CD4-positive, alpha-beta T cell treated with Interleukin-6 at 100 ng/mL for 8 hours (primary cell): ENCODE measurements at places on chromosomes 4 and X.

DNA sequence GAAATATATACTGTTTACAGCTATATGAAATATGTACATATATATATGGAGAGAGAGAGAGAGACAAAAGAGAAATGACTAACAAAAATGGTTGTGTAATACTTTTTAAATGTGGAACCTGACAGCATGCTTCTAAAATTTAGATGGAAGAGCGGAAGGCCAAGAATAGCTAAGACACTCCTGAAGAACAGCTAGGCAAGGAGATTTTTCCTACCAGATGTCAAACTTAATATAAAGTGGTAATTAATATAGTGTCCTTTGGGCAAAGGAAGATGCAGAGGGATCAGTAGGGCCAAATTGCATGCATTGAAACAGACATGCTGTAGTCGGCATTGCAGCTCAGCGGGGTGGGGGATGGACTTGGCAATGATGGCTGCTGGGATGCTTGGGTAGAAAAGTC, 45.2 kb downstream of the ADD1 start:
- DNase-seq, result no peak

GRCh38 chr4:145842224-145842887, 96.3 kb downstream of the ZNF827 start:
- no peak for DNase-seq

DNA sequence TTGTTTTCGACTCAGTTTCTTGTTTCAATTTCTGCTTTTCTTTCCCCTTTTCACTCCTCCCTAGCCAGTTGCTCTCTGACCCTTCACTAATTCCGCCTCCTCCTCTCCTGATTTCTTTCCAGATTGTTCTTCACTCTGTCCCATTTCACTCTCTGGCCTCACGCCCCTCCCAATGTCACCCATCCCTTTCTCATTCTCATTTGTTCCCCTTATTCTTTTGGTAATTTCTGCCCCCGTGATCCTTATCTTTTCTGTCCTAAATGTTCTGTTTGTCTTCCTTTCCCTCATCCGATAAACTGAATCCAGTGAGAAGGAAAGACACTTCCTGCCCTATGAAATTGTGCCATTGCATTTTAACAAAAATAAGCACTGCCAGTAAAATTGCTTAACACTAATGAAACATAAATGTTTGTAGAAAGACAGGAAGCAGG, 94.5 kb upstream of the RASGEF1B start:
- DNase-seq, result no peak

GRCh38 chr4:156981262-156981769, 9.7 kb upstream of the PDGFC start:
- no peak for DNase-seq

DNA sequence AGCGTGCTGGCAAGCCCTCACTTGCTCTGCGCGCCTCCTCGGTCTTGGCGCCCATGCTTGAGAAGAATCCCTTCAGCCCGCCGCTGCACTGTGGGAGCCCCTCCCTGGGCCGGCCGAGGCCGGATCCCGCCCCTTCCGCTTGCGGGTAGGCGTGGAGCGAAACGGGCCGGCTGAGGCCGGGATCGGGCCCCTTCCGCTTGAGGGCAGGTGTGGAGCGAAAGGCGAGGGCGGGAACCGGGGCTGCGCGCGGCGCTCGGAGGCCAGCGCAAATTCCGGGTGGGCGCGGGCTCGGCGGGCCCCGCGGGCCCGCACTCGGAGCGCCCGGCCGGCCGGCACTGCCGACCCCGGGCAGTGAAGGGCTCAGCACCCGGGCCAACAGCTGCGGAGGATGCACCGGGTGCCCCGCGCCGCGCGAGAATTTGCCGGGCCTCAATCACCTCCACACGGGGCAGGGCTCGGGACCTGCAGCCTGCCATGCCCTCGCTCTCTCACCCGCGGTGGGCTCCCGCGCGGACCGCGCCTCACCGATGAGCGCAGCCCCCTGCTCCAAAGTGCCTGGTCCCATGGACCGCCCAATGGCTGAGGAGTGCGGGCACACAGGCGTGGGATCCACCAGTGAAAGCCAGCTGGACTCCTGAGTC, 58.1 kb upstream of the GBA3 start:
- no peak for DNase-seq

- no peak for DNase-seq
Observed at GRCh38 chr4:183533698-183534097, 28.8 kb downstream of the ING2 start.

DNA sequence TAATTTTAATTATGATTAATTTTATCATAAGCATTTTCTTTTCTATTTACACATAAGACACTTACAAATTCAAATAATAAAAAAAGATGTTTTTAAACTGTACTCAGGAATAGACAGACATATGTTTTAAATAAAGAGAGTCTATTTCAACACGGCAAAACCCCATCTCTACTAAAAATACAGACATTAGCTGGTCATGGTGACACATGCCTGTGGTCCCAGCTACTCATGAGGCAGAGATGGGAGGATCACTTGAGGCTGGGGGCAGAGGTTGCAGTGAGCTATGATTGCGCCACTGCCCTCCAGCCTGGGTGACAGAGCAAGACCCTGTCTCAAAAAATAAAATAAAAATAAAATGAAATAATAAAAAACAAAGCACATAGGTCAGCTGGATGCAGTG, 14.8 kb downstream of the FAM9B start:
- no peak for DNase-seq

DNA sequence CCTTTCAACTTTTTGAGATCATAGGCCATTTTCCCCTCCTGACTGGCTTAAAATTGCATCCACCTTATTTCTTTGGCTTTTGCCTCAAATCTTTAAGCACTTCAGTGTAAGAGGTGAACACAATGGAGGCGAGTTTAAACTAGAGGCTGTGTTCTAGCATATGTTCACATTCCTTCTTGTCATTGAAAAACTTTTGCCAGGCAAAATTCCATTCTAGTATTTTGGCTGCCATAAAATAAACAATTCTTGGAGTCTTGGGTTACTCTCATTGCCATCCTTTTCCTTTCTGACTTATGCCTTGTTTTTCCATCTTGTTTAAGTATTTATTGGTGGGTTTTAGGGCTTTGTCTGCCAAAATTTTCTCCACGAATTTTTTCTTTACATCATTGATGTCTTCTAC, 137.3 kb upstream of the ANXA10 start:
- no peak for DNase-seq

DNA sequence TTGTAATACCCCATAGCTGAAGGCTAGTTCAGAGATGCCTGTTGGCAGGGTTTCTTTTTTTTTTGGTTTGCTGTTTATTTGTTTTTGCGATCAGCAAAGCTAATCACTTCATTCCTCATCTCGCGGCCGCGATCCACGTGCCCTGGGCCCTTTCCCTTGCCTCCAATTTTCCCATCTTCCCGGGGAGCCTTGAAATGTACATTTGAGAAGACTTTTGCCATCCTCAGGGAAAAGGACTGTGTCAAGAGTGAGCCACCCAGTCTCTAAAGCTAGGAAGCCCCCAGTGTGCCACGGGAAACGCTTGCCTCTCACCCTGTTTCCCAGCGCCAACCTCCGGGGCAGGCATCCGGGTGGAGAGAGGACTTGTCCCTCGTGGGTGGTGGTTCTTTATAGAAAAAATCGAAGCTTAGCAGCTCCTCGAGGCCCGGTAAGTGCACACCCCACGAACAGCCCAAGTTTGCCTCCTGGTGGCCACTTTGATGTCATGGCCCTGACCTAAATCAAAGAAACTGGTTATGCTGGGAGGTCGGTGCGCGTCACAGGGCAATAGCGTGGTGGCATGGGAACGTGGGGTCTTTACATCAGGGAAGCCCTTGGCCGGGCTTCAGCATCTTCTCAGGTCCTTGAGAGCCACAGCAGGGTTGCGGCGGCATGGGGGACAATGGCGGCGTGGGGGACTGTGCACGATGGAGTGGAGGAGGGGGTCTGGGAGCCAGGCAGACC, 42.0 kb downstream of the MAP7D3 start:
- peak; percentile 25 for DNase-seq

- DNase-seq, result no peak
Observed at GRCh38 chr4:140136509-140136908, 17.5 kb downstream of the MAML3 start.

- no peak for DNase-seq
Observed at GRCh38 chr4:52102587-52102986, 51.5 kb downstream of the SPATA18 start.

DNA sequence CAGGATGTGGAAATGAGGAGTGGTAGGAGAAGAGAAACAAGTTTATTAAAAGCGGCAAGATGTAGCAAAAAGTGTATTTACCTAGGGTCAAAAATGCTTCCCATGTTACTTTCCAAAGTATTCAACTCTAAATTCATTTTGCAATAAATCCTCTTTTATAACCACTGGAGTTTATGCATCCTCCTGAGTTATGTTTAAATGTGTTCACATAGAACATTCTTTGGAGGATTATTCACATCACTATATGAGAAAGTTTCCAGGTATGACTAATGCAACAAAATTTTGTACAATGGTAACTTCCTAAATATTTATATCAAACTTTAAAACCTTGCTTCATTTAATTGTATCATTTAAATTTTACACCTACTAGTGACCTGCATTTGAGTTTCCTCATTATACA, 870.6 kb upstream of the SLIT2 start:
- DNase-seq, result no peak

DNA sequence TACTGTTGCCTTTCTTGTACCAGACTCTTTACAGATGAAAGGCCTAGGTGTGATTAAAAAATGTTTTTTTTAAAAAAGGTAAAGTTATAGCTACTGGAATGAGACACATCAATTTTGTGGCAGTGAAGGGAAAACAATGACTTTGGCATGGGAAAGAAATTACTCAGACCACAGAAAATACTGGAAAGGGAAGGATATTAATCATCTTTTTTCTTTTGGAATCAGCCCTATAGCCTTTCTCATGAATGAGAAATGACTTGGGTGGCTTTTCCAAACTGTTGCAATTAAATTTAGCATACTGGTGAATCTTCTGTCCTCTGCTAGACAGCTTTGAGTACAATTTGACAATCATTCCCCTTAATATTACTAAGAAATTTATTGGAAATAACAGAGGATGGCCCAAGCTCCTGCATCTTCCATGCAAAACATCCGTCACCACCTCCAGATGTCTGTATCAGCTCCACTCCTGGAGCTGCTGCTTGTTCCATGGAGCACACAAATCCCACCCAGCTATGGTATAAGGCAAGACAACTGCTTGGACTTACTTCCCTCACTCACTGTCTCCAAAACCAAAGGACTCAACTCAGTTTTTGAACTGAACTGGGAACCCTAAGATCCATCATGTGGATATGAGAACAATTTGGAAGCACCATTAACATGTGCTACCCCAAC, 97.6 kb upstream of the ARSJ start:
- no peak for DNase-seq

DNA sequence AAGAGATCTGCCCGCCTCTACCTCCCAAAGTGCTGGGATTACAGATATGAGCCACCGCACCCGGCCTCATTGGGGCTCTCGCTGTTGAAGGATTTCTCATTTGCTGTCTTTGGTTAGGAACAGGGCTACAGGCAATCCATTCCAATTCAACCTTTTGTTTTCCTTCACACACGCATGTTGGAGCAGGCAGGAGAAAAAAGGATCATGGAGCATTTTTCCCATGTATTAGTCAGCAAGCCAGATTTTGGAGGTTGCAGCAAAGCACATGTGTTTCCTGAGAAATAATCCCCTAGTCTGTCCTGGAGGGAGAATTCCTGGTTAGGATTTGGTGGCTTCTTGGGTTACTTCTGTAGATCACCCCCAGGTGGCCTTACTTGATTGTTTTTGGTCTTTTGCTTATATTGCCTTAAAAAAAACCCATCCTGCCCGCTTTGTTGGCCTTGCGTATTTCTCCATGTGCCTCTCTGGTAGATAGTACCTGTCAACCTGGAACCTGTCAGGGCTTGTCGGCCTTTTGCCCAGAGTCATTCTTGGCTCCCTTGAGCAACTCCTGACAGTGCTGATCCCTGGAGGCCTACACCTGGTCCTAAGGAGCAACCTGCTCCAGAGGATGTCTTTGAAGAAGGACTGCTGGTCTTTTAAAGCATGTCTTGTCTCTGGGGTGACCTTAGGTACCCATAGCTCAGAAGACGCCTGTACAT, 82.4 kb upstream of the CLCN4 start:
- DNase-seq, result no peak

DNA sequence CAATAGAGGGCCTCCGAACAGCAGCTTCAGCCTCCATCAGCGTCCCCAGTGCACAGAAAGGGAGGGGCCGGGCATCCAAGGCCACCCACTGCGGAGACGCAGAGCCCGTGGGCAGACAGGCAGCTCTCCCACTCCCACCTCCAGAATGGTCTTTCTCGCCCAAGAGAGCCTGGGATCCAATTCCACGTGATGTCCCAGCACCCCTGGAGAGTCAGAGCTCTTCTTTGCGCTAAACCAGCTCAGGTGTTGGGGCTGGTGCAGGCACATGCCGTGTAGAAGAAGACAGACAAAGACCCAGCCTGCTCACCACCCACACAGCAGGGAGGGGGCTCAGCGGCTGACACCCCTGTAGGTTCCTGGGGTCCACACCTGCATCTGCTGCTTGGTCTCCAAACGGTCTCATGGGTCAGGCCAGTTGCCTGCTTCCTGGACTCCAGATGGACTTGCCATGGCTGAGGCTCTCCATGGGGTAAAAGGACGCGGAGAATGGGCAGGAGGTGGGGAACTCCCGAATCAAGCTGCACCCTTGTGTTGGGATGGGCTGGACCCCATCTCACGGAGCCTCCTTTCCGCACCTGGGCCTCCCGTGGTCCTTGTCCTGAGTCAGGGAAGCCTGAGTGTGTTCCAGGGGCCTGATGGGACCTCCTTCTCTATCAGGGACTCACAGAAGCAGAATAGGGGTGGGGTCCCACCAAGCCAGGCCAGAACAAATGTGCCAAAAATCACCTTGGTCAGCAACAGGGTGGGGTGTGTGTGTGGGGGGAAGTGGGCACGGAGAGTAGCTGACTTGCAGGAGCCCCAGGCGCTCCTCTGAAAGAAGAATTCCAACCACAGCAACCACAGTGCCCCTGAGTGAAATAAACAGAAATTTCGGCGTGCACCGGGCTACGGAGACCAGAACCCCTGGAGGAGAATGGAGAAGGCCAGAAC, 11.6 kb upstream of the ASMTL start:
- DNase-seq, result peak; percentile 32

GRCh38 chr4:78310740-78311115, 240.8 kb upstream of the ANXA3 start:
- no peak for DNase-seq

- DNase-seq, result no peak
Observed at GRCh38 chr4:81740487-81740886, 268.8 kb upstream of the RASGEF1B start.

- DNase-seq, result no peak
Observed at GRCh38 chrX:51694254-51694653, 11.6 kb upstream of the CENPVL2 start.

GRCh38 chr4:165707128-165707527, 165.9 kb upstream of the TLL1 start:
- DNase-seq, result no peak

DNA sequence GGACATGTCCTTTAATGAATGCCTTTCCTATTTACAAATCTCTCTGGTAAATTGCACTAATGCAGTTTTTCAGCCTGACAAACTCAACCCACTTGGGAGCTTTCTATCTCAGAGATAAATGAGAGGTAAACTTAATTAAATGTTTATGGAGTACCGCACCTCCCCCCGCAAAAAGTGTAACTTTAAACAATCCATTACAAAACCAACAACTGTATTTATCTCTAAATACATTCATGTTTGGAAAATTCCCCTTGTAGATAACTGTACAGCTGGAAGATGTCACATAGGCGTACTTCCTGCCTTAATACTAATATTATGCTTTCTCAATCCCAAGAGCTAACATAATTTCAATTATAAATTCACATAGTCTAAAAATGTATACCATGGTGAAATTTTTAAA, 215.5 kb downstream of the LDB2 start:
- DNase-seq, result no peak
